Epithelial cell of umbilical artery (primary cell): ENCODE measurements at places on chromosomes 5 and 9. TPM values are rescaled to one million over a fixed set of nuclear protein-coding genes. Genes with fewer than 3 reads are reported as not detected.

The ACOT12 gene
- not detected in 2 replicates for total RNA-seq

The RASGEF1C gene
- total RNA-seq: not detected in 2 replicates

The GAPT gene
- total RNA-seq: not detected in 2 replicates

The ANKRD31 gene
- not detected in 2 replicates for total RNA-seq

The DAPK1 gene
- total RNA-seq: 29.2 and 44.4 TPM in 2 replicates

The CYFIP2 gene
- total RNA-seq: 13.5 and 14.0 TPM in 2 replicates

The ABO gene
- total RNA-seq: not detected in 2 replicates

The FREM1 gene
- total RNA-seq: under 0.01 TPM in 2 replicates

The ASPN gene
- not detected in 2 replicates for total RNA-seq

The NR6A1 gene
- total RNA-seq: under 0.01 and 0.46 TPM in 2 replicates

The CD180 gene
- total RNA-seq: not detected in 2 replicates
